ENCODE measurements at places on chromosomes 6 and 20. TPM values are rescaled to one million over a fixed set of nuclear protein-coding genes. Genes with fewer than 3 reads are reported as not detected.

The FILIP1 gene
- 10.8 TPM for total RNA-seq

The ANGPT4 gene
- not detected for total RNA-seq

The CITED2 gene
- 21.5 TPM for total RNA-seq

The ITPA gene
- total RNA-seq, result 34.5 TPM

The MYB gene
- total RNA-seq, result not detected

The C6orf141 gene
- 55.0 TPM for total RNA-seq

The JPH2 gene
- 0.63 TPM for total RNA-seq

The CTSZ gene
- total RNA-seq, result 221 TPM

The KIF25 gene
- 0.49 TPM for total RNA-seq
